ENCODE measurements at places on chromosomes 5 and 9. TPM values are rescaled to one million over a fixed set of nuclear protein-coding genes. Genes with fewer than 3 reads are reported as not detected.

DNA sequence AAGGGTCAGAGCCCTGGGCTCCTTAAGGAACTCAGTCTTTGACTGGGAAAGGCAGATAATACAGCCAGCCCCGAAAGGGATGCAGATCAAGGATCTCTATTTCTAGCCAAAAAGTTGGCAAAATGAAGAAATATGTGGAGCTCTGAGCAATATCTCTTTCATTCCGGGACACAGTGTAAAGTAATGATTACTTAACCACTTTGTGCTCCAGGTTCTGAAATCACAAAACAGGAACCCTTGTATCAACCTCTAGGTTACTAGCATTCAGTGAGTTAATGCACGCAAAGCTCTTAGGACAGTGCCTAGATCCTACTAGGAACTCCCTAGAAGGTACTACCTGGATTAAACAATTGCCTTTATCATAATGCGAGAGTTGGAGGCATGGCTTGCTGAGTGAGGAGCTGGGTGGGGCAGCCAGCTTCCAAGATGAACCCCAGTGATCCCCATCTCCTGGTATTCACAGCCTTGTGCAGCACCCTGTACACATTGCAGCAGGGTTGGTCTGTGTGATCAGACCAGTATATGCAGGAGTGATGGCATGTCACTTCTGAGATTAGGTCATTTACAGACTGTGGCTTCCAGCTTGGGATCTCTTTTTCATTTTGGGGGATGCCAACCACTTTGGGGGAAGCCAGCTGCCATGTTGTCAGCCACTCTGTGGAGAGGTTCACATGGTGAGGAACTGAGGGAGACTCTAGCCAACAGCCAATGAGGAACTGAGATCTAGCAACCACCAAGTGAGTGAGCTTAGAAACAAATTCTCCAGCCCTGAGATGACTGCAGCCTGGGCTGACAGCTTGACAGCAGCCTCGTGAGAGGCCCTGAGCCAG lies 103.1 kb upstream of the SLC44A1 start:
- no peak overlapping the region for H3K27ac ChIP-seq
- H3K36me3 ChIP-seq: no peaks in the 10 kb centered on the region
- no peak for DNase-seq
- no peak overlapping the region for H3K4me3 ChIP-seq

- no peak overlapping the region for H3K27ac ChIP-seq
- H3K36me3 ChIP-seq: no peaks in the 10 kb centered on the region
- no peaks in the 10 kb centered on the region for H3K27me3 ChIP-seq
- no peak overlapping the region for H3K4me3 ChIP-seq
These were observed 368.3 kb downstream of the SPATA31D1 start for GRCh38 chr9:82356871-82357270.

DNA sequence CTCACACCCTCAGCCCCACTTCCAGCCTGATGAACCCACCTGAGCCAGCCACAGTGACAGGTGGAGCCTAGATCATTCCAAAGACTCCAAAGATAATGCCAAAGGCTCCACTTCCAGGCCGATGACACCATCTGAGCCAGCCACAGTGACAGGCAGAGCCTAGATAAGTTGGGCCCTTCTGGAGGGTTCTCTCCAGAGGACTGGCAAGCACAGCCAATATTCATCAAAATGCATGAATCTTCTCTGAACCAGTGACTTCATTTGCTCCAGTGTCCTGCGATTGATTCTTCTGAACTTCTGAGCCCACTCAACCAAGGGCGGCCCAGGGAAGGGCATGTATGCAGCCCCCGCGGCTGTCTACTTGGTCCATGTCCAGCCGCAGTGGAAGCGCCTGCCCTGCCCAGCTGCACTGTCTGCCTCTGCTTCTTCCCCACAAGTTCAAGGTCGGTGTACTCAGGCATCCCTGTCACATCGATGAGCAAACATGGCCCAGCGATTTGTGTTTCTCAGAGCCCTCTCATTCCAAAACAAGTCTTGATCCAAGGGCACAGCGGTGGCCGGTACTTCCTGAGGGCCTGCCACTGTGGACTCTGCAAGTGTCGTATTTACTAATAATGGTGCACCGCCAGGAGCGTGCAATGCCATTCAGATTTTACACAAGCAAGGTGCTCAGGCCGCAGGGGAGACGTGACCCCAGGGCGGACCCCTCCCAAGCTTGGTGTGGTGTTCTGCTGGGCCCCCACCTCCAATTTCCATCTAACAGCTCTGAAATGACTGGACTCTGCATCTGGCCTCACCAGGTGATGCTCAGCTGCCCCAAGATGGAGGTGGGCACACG lies 107.0 kb downstream of the VAV2 start:
- H3K27ac ChIP-seq: no peak overlapping the region
- H3K36me3 ChIP-seq: no peaks in the 10 kb centered on the region
- DNase-seq: no peak
- H3K4me3 ChIP-seq: no peak overlapping the region
- no peaks in the 10 kb centered on the region for H3K27me3 ChIP-seq

- DNase-seq: no peak
- no peaks in the 10 kb centered on the region for H3K4me1 ChIP-seq
- H3K36me3 ChIP-seq: no peaks in the 10 kb centered on the region
- no peak overlapping the region for H3K4me3 ChIP-seq
- no peak overlapping the region for H3K27ac ChIP-seq
These were observed 96.2 kb upstream of the BOD1 start for GRCh38 chr5:173712609-173713175.

ADGRV1 gene
- total RNA-seq: 12.4 TPM

DNA sequence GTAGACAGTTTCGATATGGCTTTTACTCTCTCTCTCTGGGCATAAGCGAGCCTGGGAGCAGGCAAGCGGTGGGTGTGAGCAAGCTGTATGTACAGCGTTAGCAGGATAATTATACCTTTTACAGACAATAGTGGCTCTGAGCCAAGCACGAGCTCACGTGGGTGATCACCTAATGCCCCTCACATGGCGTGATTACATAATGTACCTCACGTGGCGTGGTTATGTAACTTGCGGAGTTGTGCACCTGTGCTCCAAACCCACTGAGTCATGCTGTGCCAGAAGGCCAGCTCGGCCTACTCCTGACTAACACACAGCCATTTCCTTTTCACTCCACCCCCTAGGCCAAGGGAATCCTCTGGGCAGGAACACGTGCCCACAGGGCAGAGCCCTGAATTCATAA lies 797.2 kb downstream of the EFNA5 start:
- H3K27ac ChIP-seq: no peak overlapping the region
- H3K4me1 ChIP-seq: no peaks in the 10 kb centered on the region
- no peaks in the 10 kb centered on the region for H3K36me3 ChIP-seq
- no peaks in the 10 kb centered on the region for H3K27me3 ChIP-seq

SLC34A3 gene
- not detected for total RNA-seq

MARCOL gene
- total RNA-seq: not detected

DNA sequence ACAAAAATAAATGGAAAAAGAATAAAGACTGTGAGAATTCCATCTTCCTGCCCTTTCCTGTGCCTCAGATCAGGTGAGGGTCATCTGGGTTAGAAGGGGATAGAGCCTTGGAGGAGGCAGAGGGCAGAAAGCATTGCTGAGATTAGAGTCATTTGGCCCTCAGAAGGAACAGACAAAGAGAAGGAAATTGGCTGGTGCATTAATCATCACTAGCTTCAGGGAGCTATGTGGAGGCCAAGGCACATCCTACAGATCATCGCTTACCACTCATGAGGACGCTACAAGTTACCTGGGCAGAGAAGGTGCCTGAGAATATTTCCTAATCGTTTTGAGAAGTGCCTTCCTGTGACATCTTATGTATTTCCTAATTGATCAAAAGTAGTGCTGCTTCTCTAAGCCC lies 74.5 kb downstream of the C7 start:
- no peaks in the 10 kb centered on the region for H3K4me1 ChIP-seq
- no peaks in the 10 kb centered on the region for H3K36me3 ChIP-seq
- H3K4me3 ChIP-seq: no peak overlapping the region
- DNase-seq: no peak
- H3K27ac ChIP-seq: no peak overlapping the region

DNA sequence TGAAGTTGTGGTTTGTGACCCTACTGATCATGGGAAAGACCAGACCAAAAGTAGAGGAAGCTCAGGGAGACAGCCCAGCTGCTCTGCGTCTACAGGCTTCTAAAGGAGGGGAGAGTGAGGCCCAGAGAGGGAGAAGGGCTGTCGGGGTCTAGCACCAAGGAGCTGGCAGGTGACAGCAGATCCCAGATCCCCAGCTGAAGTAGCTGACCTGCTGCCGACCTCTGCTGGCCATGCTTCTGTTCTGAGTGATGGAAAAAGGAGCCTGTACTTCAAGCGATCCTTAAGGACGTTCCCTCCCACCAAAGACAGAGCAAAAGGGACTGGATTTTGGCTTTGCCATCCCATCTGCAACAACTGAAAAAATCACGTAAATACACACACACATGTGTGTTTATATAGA lies 22.7 kb upstream of the QSOX2 start:
- peak overlapping the region; percentile 23 for H3K4me3 ChIP-seq
- H3K36me3 ChIP-seq: no peaks in the 10 kb centered on the region
- H3K4me1 ChIP-seq: peaks cover 4% of the 10 kb centered on the region

MARCHF6 gene
- 111 TPM for total RNA-seq

MOB3B gene
- total RNA-seq: 0.94 TPM

EIF4EBP3 gene
- total RNA-seq: 15.0 TPM

MORN5 gene
- total RNA-seq: not detected

BARHL1 gene
- total RNA-seq: not detected

- H3K4me1 ChIP-seq: no peaks in the 10 kb centered on the region
- H3K27ac ChIP-seq: no peak overlapping the region
- DNase-seq: no peak
- no peak overlapping the region for H3K4me3 ChIP-seq
- peaks cover 13% of the 10 kb centered on the region for H3K27me3 ChIP-seq
These were observed 6.1 kb downstream of the ZNF462 start for GRCh38 chr9:106869028-106869427.

DNA sequence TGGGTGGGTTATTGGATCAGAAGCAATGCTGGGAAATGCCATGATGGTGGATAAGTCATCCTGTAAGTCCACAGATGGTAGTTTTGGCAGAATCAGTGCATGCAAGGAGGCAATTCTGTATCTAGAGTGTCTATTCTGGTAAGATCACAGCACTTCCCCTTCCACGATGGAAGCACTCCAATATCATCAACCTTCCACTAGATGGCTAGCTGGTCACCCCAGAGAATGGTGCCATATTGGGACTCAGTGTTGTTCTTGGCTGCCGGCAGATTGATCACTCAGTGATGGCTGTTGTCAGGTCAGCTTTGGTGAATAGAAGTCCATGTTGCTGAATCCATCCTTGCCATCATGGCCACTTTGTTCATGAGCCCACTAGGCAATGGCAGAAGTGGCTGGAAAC lies 553.5 kb downstream of the CSNK1G3 start:
- H3K36me3 ChIP-seq: no peaks in the 10 kb centered on the region
- no peaks in the 10 kb centered on the region for H3K27me3 ChIP-seq
- no peak for DNase-seq
- H3K4me3 ChIP-seq: no peak overlapping the region
- no peak overlapping the region for H3K27ac ChIP-seq
- no peaks in the 10 kb centered on the region for H3K4me1 ChIP-seq

- DNase-seq: no peak
- H3K27ac ChIP-seq: no peak overlapping the region
- H3K4me3 ChIP-seq: no peak overlapping the region
- no peaks in the 10 kb centered on the region for H3K4me1 ChIP-seq
- H3K27me3 ChIP-seq: peaks cover 7% of the 10 kb centered on the region
- no peaks in the 10 kb centered on the region for H3K36me3 ChIP-seq
These were observed 2.4 kb downstream of the LCN1 start for GRCh38 chr9:135523521-135524129.
